Glutamatergic neuron (in vitro differentiated cells): ENCODE measurements at places on chromosomes 3 and 15. TPM values are rescaled to one million over a fixed set of nuclear protein-coding genes. Genes with fewer than 3 reads are reported as not detected.

The ROPN1 gene
- total RNA-seq, result not detected

The TEX55 gene
- not detected for total RNA-seq

The TRNT1 gene
- 27.3 TPM for total RNA-seq

The NR1I2 gene
- not detected for total RNA-seq

The IL5RA gene
- total RNA-seq, result not detected

The SLC24A5 gene
- not detected for total RNA-seq

The ESYT3 gene
- not detected for total RNA-seq

The ARRDC4 gene
- 16.9 TPM for total RNA-seq

The TERC gene
- total RNA-seq, result 6.4 TPM

The SV2B gene
- 7.1 TPM for total RNA-seq

The HMCES gene
- 37.7 TPM for total RNA-seq

The UCN2 gene
- total RNA-seq, result 4.3 TPM

DNA sequence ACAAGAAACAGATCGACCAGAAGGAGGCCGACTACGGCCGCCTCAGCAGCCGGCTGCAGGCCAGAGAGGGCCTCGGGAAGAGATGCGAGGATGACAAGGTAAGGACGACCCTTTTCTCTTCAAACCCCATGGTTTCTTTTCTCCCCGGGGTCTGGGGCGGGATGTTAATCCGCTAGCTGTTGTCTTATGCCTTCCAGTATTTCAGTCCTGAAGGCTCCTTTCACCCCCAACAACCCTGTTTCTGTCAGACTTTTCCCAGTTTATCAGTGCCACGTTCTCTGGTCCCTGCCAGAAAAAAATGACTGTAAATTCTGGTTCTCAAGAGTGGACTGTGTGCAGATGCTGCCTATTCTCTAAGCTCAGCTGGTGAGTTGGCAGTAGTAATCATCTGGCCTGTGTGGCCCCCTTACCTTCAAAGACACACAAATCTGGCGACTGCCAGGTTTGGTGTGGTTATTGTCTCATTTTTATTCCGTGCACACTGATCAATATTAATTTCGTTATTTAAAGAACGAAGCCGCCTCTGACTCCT lies 806 bp downstream of the GOLM2 start:
- no peak for DNase-seq

DNA sequence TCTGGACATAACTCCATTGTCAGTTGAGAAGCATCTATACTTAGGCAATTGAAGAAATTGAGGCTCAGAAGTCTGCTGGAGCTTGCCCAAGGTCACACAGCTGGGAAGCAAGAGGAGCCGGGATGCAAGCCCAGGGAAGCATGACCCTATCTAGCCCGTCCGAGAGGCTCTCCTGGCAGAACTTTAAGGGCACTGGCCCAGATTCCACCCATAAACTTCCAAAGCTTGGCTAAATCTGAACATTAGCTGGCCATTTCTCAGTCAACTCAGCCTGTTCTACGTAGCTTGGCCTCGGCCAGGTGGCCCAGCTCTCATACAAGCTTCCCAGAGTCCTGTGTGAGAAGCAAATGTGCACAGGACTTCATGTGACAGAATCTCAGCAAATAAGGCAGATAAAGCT lies 75.8 kb downstream of the LRIG1 start:
- no peak for DNase-seq

GRCh38 chr15:56613811-56614210 lies 119.5 kb downstream of the ZNF280D start:
- DNase-seq, result no peak

GRCh38 chr3:183576487-183577107 lies 21.1 kb upstream of the KLHL6 start:
- peak; percentile 37 for DNase-seq

- DNase-seq, result no peak
These were observed 939.7 kb downstream of the NSUN3 start for GRCh38 chr3:95002438-95003046.

DNA sequence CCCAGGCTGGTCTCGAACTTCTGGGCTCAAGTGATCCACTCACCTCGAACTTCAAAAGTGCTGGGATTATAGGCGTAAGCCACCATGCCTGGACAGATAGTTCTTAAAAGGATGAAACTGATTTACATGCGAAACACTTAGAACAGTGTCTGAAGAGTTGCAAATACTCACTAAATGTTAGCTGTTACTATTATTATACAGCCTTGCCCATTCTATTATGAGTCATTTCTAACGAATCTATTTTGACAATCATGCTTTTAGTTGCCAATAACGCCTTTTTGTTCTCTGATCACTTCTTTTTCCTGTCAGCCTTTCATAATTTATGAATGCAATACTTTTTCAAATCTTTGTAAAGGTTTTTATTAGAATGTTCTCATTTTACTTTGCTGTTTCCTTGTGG lies 112.7 kb downstream of the SNRK start:
- no peak for DNase-seq

- no peak for DNase-seq
These were observed 12.9 kb upstream of the TMC3 start for GRCh38 chr15:81386947-81387346.

GRCh38 chr15:48976444-48977088 lies 12.8 kb upstream of the SHC4 start:
- DNase-seq, result no peak

GRCh38 chr3:172249039-172249438 lies 199.2 kb downstream of the GHSR start:
- no peak for DNase-seq

DNA sequence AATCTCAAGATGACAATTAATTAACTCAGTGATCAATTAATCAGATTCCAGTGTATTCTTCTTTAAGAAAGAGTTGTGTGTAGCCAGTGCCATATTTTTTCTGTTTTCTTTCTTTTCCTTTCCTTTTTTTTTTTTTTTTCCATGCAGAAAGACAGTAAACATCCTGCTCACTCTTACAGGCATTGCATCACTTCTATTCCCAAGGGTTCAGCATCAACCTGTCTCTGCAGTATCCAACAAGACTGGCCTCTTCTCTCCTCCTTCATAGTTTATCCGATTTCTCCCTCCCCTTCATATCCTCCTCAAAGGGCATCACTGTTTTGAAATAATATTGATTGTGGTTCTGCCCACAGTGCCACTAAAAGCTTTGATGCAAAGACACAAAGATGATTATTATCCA lies 17.0 kb upstream of the SLC9A9 start:
- no peak for DNase-seq

GRCh38 chr15:89792106-89792805 lies 16.1 kb downstream of the MESP2 start:
- DNase-seq, result no peak

DNA sequence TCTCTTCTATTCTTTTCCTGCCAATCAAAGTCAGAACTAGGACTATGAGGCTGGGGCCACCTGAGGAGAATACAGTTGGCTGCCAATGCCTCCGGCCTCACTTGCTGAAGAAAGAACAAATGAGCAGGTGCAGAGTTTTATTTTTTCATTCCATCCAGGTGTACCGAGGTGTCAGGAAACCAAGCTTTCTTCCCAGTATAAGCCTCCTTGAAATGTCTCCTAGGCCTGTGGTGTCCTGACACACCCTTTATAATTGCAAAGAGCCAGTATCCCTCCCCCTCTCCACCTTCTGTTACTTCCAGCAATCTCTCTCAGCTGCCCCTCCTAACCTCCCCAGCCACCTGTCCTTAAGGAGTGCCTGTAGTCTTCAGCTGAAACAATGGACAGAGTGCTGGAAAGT lies 127.9 kb downstream of the SLC9A9 start:
- no peak for DNase-seq

DNA sequence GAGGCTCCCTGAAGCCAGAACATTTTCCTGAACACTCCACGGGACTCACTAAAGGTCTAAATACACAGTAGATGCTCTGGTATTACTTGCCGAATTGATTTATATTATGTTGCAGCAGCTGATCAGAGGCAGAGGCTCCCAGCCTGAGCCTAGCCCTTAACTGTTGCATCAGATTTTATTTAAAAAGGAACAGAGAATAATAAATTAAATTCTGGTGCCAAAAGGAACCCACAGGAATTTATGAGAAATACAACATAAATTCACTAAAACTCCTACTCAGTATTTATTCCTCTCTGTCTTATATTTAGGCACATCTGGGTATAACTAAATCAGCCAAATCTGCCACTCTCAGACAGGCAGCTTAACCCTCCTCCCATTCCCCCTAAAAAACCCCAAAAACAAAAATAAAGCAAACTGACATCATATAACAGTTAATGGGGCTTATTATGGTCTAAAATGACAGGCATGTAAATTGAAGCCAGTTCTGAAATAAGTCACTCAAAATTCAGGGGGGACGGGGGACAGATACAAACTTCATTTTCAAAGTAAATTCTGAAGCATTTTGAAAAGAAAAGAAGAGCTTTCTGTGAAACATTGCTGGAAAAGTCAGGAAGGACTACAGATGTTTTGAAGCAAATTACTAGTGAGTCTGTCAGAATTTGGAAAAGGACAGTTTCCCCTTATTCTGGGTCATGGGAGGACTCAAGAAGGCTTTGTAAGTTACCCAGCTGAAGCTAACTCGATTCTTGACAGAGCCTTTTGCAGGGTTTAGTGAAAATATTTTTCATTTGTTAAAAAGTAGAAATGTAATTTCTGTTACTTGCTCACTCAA lies 53.8 kb upstream of the CORO2B start:
- DNase-seq, result no peak

DNA sequence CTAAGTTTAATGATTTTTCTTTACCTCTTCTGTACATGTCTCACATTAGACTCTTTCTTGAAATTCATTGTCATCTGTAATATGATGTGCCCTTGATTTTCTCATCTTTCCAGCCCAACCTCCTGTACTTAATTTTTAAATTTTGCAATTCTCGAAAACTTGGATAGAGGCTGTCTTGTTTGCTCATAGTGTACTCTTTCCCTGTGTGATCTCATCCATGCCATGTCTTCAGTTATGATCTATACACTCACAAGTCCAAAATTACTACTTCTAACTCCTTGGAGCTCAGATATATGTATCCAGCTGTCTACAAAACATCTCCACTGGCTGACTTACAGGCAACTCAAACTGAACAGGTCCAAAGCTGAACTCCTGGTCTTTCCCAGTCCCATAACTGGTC lies 42.2 kb downstream of the CD200 start:
- no peak for DNase-seq

- DNase-seq, result no peak
These were observed 595.6 kb downstream of the ROBO1 start for GRCh38 chr3:79172241-79172640.

GRCh38 chr3:156826144-156826895 lies at the start of gene LEKR1:
LEKR1 (plus strand) TSS chr3:156826353; CDS start chr3:156829330, 2,977 bp downstream.
- peak; percentile 89 for DNase-seq

DNA sequence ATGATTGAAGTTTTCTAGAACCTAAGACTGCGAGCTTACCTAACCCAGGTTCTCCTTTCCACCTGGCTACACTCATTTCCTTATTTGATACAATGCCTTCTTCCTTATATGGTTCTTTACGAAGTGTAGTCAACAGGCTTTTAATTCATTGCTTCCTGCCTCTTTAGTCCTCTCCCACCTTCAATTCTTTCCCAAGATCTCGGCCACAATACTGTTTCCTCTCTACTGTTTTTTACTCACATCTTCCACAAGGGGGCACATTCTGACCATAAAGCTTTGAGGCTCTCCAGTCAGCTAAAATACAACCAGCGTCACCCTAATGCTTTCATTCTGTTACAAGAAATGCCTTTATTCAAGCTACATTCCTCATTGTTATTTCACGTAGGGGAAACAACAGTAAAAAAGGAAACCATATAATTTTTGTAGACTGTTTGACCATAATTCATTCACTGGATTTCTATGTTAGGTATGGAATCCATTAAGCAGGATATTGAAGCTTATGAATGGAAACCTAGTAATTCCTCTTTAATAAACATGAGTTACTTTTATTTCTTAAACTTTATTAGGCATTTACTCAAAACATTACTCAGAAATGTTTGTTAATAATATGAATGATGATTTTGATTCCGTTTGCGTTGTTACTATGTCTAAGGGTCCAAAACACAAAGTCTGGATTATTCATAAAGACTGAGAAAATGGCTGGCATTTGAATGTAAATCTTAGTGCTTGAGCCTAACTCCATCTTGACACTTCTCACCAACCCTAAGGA lies 29.5 kb upstream of the VEPH1 start:
- DNase-seq, result no peak

DNA sequence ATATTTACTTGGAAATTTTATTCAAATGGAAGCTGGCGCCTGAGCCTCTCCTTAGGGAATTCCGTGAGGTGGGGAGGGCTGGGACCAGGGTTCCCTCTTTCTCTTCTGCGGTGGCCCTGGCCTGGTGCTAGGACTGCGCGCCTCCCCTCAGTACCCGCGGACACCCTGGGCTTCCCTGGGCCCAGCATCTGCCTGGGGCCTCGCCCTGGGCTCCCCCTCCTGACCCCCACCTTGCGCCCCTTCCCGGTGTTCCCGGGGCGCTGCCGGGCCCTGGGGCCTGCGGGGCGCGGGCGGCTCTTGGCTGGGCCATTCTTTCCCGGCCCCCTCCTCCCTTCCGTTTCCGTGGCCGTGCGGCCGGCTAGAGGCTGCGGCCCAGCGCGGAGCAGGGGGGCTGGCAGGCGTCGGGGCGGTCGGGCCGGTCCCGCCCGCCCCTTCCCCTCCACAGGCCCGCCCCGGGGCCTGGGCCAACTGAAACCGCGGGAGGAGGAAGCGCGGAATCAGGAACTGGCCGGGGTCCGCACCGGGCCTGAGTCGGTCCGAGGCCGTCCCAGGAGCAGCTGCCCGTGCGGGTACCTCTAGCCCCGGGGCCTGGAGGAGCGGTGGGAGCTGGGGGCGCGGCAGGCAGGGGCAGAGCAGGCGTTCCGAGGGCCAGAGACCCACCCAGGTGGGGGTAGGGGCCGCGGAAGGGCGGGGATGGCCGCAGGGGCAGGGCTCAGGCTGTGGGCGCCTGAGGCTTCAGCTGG lies at the start of gene FES:
Gene FES, plus strand, starts transcription at position 529 of the 743 bp plus-strand sequence. CDS start 542 bp downstream, outside the sequence.
- DNase-seq, result no peak

GRCh38 chr3:72295276-72295961 lies 510.5 kb upstream of the PROK2 start:
- no peak for DNase-seq

- no peak for DNase-seq
These were observed 42.5 kb downstream of the HERC1 start for GRCh38 chr15:63791228-63791627.

DNA sequence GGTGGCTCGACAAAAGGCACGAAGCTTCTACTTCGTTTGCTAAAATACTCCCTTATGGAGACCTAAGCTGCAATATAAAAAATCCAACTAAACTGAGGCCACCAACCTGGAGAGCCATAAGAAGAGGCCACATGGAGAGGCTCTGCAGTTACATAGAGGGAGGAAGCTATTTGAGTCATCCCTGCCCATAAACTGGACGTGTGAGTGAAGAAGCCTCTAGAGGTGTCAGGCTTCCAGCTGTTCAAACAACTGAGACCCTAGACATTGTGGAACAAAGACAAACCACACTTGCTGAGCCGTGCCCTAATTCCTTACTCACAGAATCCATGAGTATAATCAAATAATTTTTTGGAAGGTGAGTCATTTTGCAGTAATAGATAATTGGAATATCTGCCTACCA lies 50.2 kb upstream of the GMNC start:
- no peak for DNase-seq

DNA sequence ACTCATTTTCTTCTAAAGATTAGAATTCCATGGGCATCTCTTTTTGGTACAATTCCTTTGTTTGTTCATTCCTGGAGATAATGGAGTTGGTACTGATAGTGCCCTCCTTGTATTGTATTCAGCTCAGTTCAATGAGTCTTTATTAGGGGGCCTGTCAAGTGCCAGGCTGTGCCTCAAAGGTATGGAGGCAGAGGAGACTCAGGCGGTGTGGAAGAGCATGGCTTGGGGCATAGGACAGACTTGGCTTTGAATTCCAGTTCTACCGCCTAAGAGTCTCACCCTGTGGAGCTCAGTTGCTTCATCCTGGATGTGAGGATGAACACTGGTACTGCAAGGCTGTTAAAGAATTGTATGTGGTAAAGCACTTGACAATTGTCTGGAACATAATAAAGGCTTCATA lies 196.6 kb upstream of the IL12A start:
- DNase-seq, result no peak
